ENCODE measurements at places on chromosomes 12 and 14. TPM values are rescaled to one million over a fixed set of nuclear protein-coding genes. Genes with fewer than 3 reads are reported as not detected.

HOXC13 gene
- not detected for total RNA-seq

BMAL2 gene
- total RNA-seq = 34.1 TPM

NTF3 gene
- total RNA-seq = not detected

HCAR3 gene
- not detected for total RNA-seq

CACNA2D4 gene
- 4.5 TPM for total RNA-seq

CDK2 gene
- 178 TPM for total RNA-seq

PLCZ1 gene
- total RNA-seq = not detected

STYK1 gene
- total RNA-seq = 10.7 TPM

RNASE2 gene
- not detected for total RNA-seq

APOF gene
- not detected for total RNA-seq

CEBPE gene
- total RNA-seq = not detected

SLCO1B1 gene
- total RNA-seq = not detected

TBC1D30 gene
- total RNA-seq = 1.1 TPM

EFS gene
- not detected for total RNA-seq

PLXNC1 gene
- 20.6 TPM for total RNA-seq

CHGA gene
- not detected for total RNA-seq

RHEBL1 gene
- total RNA-seq = 21.9 TPM

USP30 gene
- total RNA-seq = 11.4 TPM

WIF1 gene
- total RNA-seq = not detected

OTOGL gene
- not detected for total RNA-seq

HOXC12 gene
- not detected for total RNA-seq

SLC6A13 gene
- total RNA-seq = 0.92 TPM

PTPRO gene
- total RNA-seq = not detected

LGMN gene
- total RNA-seq = not detected

NOVA1 gene
- total RNA-seq = not detected

WNT5B gene
- total RNA-seq = 0.47 TPM

Data from natural killer cell treated with Interleukin-12 subunit alpha and Interleukin-12 subunit beta and Interleukin-15 and Interleukin-18, amount 100 ng/mL, for 72 hours (primary cell).